ENCODE measurements at places on chromosomes 12 and 14. TPM values are rescaled to one million over a fixed set of nuclear protein-coding genes. Genes with fewer than 3 reads are reported as not detected.

GRCh38 chr12:112096667-112097066, 11.9 kb downstream of the NAA25 start:
- DNase-seq: no peak

DNA sequence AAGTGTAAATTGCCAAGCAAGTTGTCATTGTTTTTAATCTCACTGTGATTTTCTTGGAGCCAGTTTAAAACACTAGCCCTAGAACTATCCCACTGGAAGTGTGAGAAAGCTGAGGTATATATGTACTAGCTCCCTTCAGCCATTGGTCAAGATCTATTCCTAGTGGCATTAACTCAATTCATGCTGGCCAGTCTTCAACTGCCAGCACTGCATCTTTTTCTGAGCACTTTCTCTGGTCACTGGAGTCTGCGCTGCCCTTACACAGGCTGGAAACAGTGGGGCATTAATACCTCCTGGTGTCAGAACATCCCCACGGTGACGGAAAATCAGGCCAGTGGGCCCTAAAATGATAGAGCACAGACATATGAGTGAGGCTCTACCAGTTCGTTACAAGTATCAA, 4.0 kb upstream of the NOVA1 start:
- no peak for DNase-seq

GRCh38 chr14:103111232-103111868, 11.9 kb upstream of the TNFAIP2 start:
- DNase-seq: no peak

DNA sequence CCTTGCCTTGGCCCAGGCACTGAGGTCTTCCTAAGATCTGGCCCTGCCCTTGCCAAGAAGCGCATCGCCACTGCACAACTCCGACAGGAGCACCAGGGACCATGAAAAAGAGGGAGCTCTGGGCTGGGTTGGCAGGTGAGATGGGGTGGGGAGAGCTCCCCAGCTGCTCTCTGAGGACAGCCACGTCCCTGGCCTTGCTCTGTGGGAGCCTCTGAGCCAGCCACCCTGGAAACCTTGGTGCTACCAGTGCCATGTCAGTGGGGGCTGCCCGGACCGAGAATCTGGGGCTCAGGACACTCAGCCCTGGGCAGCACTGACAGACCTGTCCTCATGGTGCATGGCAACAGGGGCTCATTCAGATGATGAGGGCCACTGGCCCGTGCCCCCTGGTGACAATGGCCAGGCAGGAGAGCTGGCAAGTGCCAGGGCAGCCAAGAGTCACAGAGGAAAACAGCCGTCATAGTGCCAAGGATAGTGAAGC, 134.8 kb downstream of the ZFP36L1 start:
- DNase-seq: no peak

GRCh38 chr12:13436182-13436581, 239.7 kb downstream of the EMP1 start:
- DNase-seq: no peak

DNA sequence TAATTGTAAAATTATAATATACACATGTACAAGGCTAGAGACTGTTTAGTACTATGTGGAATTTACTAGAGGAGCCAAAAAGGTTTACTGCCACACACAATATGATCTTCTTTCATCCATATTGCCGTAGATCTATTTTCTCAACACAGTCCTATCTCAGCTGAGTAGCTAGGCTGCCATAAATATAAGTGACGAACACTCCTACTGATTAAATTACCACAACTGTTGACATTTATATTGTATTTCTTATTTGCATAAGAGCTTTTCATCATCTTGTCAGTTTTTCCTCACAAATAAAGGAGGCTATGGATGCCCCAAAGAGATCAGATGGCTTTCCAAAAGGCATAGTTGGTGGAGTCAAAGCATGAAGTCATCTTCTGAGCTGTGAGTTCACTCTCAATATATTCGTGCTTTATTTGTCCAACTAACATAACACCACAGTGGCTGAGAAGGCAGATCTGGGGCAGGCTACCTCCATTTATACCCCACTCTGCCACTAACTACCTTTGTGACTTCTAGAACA, 78.6 kb downstream of the CCDC59 start:
- DNase-seq: no peak

DNA sequence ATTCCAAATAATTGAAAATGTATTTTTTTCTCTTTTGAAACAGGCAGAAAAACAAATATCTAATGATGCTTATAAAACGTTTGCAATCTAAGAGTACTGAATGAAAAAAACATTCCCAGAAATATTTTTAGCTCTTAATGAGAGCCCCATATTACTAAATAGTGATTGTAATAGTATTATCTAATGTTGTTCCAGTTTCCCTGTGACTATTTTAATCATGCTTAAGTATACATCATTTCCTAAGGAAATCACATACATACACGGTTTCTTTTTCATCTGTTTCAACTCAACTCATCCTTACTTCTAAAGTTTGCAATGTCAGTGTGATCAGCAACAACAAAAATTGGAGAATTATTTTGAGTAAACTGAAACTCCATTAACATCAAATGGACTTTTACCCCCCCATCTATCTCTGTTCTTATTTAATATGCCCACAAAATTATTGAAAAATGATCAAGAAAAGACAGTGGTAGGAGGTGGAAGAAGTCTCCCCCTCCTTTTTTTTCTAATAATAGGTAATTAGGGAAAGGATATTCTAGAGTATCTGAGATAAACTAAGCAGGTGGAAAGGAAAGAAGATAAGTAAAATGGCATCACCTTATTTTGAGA, 530.1 kb upstream of the ATP2B1 start:
- no peak for DNase-seq

The CD4 gene
- 40.6 TPM for total RNA-seq
